Bronchus fibroblast of lung (primary cell): ENCODE measurements at places on chromosomes 4 and X. TPM values are rescaled to one million over a fixed set of nuclear protein-coding genes. Genes with fewer than 3 reads are reported as not detected.

BMPR1B gene
- under 0.01 and 0.17 TPM in 2 replicates for total RNA-seq

REELD1 gene
- total RNA-seq: not detected in 2 replicates

JADE1 gene
- total RNA-seq: 19.6 and 20.7 TPM in 2 replicates

FGF16 gene
- total RNA-seq: 0.15 TPM in 1 of 2 replicates, not detected in the other

GPR34 gene
- total RNA-seq: not detected in 2 replicates

TEX13D gene
- not detected in 2 replicates for total RNA-seq

ZBTB49 gene
- 2.1 and 5.4 TPM in 2 replicates for total RNA-seq

CT45A1 gene
- total RNA-seq: not detected in 2 replicates

GPC4 gene
- 0.34 and 0.74 TPM in 2 replicates for total RNA-seq

LEF1 gene
- total RNA-seq: 3.7 and 4.2 TPM in 2 replicates

OTOP1 gene
- not detected in 2 replicates for total RNA-seq

UGT2B15 gene
- total RNA-seq: not detected in 2 replicates

PPP4R3C gene
- total RNA-seq: not detected in 2 replicates

MMRN1 gene
- not detected in 2 replicates for total RNA-seq

KCTD8 gene
- total RNA-seq: not detected in 2 replicates

LUZP4 gene
- not detected in 2 replicates for total RNA-seq

MCTS1 gene
- total RNA-seq: 50.2 and 58.7 TPM in 2 replicates

RPS6KA6 gene
- 0.74 and 1.5 TPM in 2 replicates for total RNA-seq

UCP1 gene
- total RNA-seq: not detected in 2 replicates

SASH3 gene
- total RNA-seq: not detected in 2 replicates

GUCY1A1 gene
- total RNA-seq: 0.67 and 0.89 TPM in 2 replicates

ERAS gene
- not detected in 2 replicates for total RNA-seq

DAPP1 gene
- total RNA-seq: not detected in 2 replicates

GNPDA2 gene
- 15.0 and 17.3 TPM in 2 replicates for total RNA-seq

CLNK gene
- total RNA-seq: not detected in 2 replicates

CASK gene
- 10.9 and 14.5 TPM in 2 replicates for total RNA-seq

DDX53 gene
- not detected in 2 replicates for total RNA-seq

APLN gene
- total RNA-seq: 0.30 and 0.34 TPM in 2 replicates

NPY2R gene
- total RNA-seq: under 0.01 TPM in 2 replicates

EOLA2 gene
- 21.2 and 24.1 TPM in 2 replicates for total RNA-seq

RIBC1 gene
- 0.15 TPM in 1 of 2 replicates, not detected in the other for total RNA-seq
